ENCODE measurements at places on chromosomes 16 and 17. TPM values are rescaled to one million over a fixed set of nuclear protein-coding genes. Genes with fewer than 3 reads are reported as not detected.

LSM12 gene
- total RNA-seq = 26.5 TPM

DPEP1 gene
- 2.4 TPM for total RNA-seq

ABCC12 gene
- 0.41 TPM for total RNA-seq

MPO gene
- total RNA-seq = 1.2 TPM

CHD9NB gene
- 0.41 TPM for total RNA-seq

NOTUM gene
- total RNA-seq = under 0.01 TPM

AGRP gene
- not detected for total RNA-seq

GUCY2D gene
- under 0.01 TPM for total RNA-seq

All from frontal cortex (tissue), 4 donors.